Thymus (tissue), 14 donors: ENCODE measurements at places on chromosomes 11 and 22.

DNA sequence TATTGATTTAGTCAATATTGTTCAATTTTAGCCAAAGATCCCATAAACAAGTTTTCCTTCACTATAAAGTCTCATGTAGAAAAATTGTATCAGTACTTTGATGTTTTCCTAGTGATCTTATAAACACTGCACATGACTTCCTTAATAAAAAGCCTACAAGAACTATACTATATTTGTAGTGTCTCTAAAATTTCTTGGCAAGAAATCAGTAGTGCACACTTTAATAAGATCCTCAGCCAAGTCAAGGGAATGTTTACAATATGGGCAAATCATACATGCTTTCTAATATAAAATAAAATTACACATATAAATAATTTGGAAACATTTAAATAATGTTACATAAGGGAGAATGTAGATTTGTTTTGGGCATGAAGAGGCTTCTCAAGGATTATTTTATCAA lies 203.0 kb upstream of the CCDC179 start:
- DNase-seq = no peak

GRCh38 chr11:47136921-47137320 lies 39.8 kb downstream of the ARFGAP2 start:
- no peak for DNase-seq

DNA sequence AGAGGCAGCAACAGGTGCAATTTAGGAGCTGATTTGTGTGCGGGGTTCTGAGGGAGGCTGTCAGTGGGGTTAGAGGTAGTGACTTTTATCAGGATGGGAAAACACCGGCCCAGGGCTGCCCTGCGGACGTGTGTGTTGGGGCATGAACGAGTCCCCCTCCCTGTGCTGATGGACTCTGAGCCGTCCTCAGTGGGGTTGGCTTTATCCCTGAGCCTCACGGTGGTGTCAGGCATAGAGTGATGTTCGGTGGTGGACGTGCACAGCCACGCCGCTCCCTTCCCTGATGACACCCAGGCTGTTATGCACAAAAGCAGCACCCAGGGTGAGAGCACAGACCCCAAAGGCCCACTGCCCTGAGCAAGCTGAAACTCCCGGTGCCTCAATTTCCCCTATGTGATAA lies 809.1 kb downstream of the BRD1 start:
- DNase-seq = no peak

DNA sequence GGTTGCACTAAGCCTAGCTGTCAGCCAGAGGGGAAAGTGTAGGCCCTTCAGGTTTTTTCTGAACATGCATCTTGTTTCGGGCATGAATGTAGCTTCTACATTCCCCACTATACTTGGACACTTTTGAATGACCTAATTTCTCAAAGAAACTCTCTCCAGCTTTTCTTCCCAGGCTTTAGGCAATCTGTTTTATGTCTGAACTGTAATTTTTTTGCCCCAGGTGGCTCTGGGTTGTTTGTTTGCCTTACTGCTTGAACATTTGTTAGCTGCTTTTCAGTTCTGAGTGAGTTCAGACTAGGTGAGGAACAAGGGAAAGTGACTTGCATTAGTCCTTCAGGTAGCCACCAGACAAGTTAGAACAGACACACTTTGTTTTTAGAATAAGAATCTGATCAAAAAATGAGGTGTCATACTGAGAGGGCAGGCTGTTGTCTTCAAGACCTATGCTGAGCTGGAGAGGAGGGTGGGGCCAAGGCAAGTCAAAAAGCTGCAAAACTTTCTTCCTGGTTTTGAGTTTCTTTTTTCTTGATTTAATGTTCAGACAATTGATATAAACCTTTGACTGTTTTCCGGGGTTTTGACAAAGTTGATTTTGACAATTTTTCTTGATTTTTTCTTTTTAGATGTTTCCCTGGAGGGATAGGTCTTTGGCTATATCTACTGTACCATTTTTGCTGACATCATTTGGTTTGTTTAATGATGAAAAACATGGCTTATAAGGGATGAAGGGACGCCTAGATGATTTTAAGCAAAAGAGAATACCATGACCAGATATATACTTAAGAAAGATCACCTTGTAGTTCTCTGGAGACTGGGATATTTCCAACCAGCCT lies 182.8 kb downstream of the WNT11 start:
- peak; percentile 8 for DNase-seq

DNA sequence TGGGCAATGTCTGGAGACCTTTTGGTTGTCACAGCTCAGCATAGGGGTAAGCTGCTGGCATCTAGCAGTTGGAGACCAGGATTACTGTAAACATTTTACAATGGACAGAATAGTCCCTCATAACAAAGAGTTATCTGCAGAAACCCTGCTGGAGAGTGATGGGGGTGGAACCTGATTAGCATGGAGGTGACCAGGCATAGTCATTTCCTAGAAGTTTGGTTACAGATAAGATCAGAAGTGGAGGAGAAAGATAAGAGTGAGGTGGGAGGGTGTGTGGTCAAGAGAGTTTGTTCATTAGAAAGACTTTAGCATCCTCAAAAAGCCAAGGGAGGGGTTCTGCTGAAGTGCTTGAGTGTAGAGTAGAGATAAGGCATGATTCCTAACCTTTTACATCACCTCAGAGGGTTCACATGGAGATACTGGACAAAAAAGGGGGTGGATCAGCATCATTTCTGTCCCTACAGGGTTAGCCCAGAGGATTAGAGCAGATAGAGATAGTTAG lies 38.8 kb downstream of the PRDM11 start:
- DNase-seq = no peak

GRCh38 chr11:17979770-17980371 lies 33.0 kb downstream of the SERGEF start:
- peak; percentile 37 for DNase-seq

DNA sequence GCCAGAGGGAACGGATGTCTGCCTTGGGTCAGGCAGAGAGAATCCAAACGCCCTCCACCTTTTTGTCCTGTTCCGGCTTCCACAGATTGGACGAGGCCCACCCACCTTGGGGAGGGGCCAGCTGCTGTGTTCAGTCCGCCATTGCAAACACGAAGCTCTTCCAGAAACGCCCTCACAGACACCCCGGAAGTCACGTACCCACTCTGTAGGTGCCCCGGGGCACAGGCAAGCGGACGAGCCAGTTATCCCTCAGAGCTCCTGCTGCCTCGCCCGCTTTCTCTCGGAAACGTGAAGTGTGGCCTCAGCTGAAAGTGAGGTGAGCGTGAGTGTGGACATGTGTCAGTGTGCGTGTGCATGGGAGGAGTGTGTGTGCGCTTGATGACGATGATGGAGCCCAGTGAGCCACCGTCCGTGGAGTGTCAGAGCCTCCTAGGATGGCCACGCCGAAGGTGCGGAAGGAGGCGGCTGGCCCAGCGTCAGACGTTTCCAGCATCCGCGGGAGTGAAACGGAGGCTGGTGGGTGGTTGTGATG lies 869.2 kb downstream of the TBC1D22A start:
- no peak for DNase-seq

DNA sequence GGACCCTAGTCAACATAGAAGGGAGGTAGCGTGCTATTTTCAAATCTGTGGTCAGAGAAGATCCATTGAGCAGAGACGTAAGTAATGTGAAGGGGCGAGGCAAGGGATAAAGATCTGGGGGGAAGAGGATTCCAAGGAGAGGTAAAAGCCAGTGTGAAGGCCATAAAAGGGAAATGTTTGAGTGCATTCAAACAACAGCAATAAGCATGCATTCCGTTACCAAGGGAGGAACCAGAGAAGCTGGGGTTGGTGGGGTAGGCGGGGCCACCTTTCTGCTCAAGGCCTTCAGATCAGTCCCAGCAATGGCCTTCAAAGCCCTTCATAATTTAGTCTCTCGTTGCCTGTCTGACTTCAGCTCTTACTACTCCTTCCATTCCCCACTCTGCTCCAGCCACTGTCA lies 18.4 kb upstream of the SMPD1 start:
- no peak for DNase-seq

GRCh38 chr11:19832901-19833300 lies 120.3 kb downstream of the NAV2 start:
- no peak for DNase-seq

DNA sequence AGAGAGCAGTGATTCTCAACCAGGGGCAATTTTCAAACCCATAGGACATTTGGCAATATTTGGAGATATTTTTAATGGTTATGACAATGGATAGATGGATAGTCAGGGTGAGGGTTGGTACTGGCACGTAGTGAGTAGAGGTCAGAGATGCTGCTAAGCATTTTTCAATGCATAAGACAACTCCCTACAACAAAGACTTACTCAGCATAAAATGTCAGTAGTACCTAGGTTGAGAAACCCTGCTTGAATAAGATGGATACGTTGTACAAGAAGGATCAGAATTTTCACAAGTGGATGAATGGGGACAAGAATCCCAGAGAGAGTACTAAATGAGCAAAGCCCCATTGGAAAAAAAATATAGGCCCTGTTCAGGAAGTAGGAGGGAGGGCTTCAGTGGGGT lies 11.9 kb upstream of the LIN7C start:
- no peak for DNase-seq

DNA sequence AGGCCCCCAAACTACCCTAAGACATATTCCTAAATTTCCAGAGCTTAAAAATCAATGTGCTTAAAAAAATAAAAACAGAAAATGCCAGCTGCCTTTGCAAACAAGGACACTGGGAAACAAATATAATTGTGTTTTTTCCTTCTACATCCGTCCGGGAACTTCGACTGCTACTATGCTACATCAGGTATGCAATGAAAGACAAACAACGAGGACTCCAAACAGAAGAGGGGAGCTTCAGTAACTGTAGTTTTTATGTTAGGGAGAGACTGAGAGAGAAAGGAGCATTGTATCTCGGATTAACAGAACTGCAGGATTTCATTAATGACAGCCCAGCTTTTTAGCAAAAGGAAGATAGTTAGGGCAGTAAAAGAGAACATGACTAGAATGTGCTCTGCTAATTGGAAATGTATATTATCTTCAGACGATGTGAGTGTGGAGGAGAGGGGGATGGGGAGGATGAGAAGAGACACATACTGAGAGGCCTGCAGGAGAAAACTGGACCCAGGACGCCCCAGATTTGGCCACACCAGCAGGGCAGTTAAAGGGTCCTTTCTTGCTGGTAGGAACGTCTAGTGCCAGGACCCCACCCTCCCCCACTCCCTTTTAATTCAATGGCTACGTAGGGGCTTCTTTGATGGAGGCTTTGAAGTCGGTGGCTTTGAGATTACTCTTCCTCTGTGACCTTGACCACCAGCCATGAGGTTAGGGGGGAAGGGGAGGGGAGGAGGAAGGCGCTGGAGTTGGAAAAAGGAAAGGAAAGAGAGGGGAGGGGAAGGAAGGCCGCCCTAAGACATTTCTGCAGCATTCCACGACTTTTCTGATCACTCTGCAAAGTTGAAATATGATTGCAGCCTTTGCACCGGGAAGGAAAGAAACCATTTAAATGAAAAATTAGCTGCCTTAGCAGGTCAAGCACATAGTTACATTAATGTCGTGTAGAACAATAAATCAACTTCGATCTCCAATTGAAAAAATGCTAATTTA lies 187.1 kb downstream of the BLID start:
- no peak for DNase-seq

GRCh38 chr11:130551388-130551787 lies 102.9 kb downstream of the ADAMTS15 start:
- no peak for DNase-seq

DNA sequence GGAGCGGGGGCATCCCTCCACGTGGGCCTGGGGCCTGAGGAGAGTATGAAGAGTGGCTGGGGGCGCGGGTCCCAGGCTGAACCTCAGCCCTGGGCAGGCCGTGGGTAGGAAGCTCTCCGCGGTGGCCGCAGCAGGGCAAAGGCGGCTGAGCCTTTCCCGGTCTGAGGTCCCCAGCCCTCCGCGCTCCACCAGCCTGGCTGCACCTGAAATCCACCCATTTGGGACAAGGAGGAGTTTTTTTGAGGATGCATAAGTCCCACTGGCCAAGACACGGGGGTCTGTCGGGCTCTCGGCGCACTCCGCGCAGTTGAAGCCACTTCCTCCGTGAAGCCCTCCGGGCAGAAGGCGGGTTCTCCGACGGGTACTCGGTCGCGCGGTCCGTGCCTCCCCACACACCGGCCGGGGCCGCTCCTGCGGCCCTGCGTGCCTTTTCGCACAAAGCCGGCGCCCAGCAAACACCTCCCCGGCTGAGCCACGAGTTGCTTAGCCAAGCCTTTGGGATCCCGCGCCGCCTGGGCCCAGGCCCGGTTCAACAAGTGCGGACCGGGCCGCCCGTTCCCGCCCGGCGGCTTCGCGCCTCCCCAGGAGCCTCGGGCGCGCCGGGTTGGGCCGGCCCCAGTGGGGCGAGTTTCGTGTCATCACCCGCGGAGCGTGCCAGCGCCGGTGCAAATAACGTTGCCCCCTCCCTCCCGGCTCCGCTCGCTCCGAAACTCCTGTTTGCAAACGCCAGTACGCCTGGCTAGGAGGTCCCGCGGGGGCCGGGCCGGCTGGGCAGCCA lies 666 bp upstream of the OVOL1 start:
- no peak for DNase-seq

- no peak for DNase-seq
Measured at GRCh38 chr11:7204778-7205177, 46.9 kb upstream of the SYT9 start.

DNA sequence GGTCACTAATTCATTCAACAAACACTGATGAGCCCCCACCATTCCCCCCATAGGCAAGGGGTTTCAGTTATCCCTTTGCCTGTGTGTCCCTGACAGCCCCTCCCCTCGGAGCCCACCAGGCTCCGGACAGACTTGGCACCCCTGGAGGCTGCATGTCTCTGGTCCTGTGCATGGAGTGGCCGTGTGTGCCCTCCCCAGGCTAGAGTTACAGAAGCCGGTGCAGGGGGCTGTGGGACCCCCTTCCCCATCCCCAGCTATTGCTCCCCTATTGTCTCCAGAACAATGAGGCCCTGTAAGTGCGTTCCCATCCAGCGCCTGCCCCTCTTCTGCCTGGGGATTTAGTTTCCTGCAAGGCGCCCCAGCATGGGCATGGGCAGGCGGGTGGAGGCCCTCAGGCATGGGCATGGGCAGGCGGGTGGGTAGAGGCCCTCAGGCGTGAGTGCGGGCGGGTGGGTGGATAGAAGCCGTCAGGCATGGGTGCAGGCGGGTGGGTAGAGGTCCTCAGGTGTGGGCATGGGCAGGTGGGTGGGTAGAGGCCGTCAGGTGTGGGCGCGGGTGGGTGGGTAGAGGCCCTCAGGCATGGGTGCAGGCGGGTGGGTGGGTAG lies 1.5 kb downstream of the MUC2 start:
- DNase-seq = no peak

GRCh38 chr11:78737891-78738290 lies 163.2 kb upstream of the NARS2 start:
- no peak for DNase-seq

GRCh38 chr11:69170704-69171103 lies 15.0 kb downstream of the SMIM38 start:
- DNase-seq = no peak

- DNase-seq = no peak
Measured at GRCh38 chr11:117613521-117613920, 183.5 kb downstream of the DSCAML1 start.

- DNase-seq = no peak
Measured at GRCh38 chr11:116387641-116388040, 385.1 kb downstream of the BUD13 start.

DNA sequence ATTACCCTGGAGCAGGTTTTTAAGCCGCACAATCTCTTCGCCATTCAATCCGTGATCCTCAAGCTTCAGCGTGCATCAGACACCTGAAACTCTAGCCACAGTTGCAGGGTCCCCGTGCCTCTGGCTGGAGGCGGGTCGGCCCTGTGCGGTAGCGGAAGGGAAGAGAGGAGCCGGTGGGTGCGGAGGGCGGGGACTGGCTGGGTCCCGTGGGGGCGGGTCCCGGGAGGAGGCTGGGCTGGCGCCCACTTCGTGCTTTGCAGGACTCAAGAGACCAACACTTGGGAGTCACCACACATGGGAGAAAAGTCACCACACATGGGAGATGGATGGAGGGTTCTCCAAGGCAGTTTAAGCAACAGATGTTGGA lies 772 bp downstream of the C22orf15 start:
- no peak for DNase-seq
